ENCODE measurements at places on chromosomes 13 and 19.

DNA sequence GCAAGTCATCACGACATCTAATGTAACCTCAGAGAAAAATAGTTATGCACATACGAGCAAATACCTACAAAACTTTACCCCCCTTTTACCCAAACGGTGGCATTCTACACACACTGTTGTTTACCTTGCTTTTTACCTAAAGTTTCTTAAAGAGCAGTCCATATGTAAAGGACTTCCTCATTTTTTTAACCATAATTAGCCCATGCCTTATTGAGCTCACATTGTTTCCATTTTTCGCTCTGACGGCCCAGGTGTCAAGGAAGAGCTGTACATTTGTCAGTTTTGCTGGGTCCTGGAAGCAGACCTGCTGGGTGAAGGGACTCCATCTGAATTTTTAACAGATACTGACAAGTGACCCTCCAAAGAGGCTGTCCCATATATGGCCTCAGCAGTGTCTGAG lies 89.4 kb downstream of the STK24 start:
- no peak for DNase-seq

DNA sequence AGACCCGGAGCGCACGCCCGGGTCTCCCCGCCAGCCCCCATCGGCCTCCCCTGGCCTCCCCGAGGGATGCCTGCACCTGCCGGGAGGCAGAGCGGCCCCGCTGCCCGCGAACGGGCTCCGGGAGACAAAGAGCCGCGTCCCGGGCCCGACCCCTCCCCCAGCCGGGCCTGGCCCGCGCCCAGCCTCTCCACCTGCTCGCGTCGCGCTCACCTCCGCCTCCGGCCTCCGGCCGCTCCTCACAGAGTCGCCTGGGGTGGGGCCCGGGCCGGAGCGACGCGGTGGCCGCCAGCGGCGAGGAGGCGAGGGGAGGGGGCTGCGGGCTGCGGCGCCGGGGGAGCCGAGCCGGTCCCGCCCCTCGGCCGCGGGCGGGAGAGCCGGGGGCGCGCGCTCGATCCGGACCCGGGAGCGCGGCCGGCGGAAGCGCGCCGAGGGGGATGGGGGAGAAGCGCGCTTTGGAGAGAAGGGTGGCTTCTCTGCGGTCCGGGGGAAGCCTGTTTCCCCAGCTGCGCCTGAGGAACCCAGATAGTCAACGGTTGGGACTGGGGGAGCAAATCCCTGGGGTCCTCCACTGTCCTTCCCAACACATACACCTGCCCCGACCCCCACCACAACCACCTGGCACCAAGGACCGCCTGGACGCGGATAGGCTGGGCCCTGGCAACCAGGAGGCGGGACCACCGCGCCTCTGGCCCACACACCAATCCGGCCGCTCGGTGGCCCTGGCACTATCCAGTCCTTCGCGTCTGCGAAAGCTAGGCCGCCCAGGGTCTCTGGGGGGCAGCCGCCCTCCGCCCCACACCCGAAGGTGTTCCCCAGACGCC lies at the start of gene PRR36:
TSS of gene PRR36 (minus strand) at position 315 of the 821 bp plus-strand sequence. CDS start 701 bp downstream, outside the sequence.
- DNase-seq = peak; percentile 38

GRCh38 chr13:110971486-110971885 lies 56.6 kb upstream of the ANKRD10 start:
- DNase-seq = no peak

DNA sequence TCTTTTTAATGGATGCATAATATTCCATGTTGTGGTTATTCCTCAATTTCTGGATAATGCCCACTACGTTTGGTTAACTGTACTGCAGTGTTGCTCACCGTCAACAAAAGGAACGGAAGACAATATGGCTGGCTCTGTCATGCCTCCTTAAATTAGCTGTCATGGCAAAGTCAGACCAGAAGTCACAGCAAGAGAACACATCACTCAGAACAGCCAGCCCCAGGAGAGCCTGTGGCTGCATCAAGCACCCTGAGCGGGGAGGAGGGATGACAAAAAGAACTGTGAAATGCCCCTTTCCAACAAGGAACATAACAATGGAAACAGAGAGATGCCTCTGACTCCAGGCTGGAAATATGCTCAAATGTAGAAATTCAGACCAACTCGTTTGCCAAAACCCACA lies 366.0 kb upstream of the ZNF507 start:
- DNase-seq = no peak

DNA sequence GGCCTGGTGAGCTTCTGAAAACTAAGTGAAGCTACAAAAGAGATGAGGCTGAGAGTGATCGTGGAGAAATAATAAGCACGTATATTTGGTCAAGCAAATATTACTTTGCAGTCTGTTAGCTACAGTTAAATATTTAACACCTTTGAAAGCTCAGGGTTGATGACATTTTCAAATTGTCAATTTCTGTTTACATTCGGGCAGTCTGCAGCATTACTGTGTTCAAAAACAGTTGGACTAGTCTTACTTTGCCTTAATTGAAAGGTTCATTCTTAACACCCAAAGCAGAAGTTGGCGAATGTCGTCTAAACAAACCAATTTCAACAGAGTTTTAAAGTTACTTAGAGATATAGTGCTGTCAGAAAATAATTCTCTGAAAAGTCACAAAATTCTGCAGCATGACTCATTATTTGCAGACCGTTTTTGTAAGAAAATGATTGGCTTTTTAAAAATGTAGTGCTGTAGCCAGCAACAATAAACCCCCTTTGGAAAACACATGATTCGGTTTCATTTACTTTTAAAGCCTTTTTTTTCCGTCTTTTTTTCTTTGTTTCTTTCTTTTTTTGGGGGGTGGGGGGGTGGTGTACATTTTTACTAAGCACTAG lies 549.0 kb downstream of the GPC6 start:
- peak; percentile 51 for DNase-seq

- no peak for DNase-seq
Observed at GRCh38 chr13:110560601-110561343, 750 bp downstream of the RAB20 start.

GRCh38 chr13:49608651-49609331 lies 19.5 kb upstream of the ARL11 start:
- no peak for DNase-seq

DNA sequence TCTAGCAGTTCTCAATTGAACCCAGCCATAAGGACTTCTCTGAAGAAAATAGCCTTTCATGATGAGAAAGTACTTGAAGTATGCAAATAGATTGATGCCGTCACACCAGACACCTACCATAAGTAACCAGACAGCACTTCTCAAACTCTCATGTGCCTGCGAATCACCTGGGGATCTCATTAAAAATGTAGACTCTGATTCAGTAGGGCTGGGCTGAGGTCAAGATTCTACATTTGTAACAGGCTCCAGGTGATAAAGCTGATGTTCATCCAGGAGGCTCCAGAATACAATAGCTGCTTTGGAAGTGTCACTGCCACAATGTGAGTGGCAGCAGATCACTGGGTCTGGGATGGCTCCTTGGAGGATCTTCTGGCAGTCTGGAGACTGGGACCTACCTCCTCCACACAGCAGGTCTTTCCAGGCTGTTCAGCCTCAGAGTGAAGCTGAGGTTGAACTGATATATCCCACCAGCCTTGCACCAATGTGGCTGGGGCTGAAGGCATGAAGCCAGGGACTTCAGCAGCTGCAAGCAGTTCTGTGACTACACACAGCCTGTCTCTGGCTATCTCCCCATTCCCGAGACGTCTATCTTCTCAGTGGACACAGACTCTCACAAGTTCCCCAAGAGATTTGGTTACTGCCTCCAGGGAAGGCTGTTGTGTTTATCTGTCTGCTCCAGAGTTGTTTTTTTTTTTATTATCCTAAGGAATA lies 9.1 kb downstream of the MBNL2 start:
- no peak for DNase-seq

DNA sequence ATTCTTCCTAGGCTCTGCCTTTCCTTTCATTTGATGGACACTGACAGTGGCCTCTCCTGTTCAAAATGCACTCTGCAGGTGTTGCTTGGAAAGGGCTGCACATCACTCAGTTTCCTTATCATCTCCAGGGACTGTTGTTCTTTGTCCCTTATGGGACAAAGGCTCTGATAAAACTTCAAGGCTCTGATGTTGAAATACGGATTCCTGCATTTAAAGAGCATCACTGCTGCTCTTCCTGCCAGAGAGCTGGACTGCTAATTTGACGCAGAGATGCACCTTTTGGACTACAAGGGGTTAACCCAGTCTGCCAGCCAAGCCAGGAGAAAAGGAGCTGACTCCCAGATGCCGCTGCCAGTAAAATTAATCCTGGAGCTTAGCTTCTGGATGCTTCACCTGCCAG lies 952.1 kb downstream of the DIAPH3 start:
- no peak for DNase-seq

GRCh38 chr19:48752496-48753365 lies at the start of gene FUT1:
Gene FUT1 (minus strand): TSS chr19:48752641. CDS start chr19:48751281, 1,360 bp downstream.
- peak; percentile 48 for DNase-seq

DNA sequence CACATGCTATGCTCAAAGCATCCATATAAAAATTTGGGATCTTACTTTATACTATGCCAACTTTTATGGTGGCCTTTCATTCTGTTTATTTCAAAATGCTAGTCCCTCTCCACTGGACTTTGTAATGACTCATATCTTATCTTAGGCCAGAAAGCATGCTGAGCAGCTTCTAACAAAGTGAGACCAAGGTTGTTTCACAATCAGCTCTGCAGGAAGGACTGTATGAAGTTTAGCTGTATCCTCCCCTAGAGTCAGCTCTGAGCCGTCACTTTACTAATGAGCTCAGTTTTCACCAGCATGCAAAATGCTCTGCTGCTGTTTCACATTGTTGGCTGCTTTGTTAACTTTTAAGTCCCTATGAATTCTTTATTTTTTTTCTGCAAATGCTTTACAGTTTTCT lies 1608.8 kb downstream of the OLFM4 start:
- no peak for DNase-seq

GRCh38 chr19:3683405-3684053 lies 16.7 kb downstream of the PIP5K1C start:
- DNase-seq = no peak

DNA sequence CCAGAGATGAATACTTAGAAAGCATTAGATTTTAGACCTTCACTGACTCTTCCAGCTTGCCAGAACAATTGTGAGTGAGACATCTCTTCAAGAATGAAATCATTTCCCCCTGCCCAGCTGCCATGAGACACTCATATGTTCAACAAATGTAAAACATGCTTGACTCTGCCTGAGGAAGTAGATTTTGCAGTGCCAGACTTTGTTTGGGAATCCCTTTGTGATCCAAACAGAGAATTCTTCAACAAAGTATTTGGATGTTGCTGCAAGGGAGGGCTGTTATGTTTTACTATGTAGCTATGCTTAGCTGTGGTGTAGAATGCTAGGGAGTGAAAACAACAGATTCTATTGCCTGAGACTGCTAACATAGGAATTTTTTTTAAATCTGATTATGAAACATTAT lies 416.4 kb downstream of the DCT start:
- peak; percentile 31 for DNase-seq

DNA sequence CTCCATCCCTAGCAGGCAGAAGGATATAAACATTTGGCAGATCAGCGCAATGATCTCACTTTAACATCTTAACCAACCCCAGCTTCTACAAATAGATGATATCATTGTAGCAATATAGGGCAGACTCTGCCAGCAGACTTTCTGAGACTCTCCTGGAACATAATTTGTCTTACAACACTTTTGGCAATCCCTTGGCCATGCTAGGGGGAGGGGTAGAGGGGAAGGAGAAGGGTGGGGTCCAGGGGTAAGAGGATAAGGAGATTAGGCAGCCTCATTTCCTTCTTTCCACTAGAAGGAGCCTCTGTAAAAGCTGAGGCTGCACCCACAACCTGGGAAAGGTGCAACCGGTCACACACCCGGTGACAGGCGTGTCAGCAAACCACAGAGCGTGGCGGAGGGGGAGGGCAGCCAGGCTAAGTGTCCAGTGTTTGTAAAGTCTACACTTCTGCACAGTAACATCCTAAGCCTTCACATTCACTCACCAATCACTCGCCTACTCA lies 8.7 kb upstream of the UBAC2 start:
- DNase-seq = no peak

- DNase-seq = no peak
Observed at GRCh38 chr19:42466521-42467182, 23.9 kb upstream of the CXCL17 start.

DNA sequence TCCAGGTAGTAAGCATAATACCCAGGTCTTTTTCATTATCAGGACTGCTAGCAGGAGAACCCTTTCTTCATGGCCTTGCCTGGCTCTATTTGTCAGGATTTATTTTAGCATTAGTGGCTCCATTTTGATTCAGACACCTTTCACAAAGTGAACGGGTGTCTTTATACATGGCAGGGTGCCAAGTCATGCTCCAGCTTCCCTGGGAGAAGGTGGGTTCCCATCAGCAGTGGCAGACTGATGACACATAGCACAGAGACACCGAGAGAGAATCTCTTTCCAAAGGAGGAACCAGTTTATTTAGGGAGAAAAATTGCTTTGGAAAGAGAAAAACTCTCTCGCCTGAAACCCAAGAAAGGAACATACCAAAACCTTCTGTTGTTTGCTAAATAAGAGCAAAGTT lies 135.3 kb upstream of the TMTC4 start:
- no peak for DNase-seq

GRCh38 chr13:79531542-79532254 lies 50.7 kb downstream of the NDFIP2 start:
- DNase-seq = no peak

- DNase-seq = no peak
Observed at GRCh38 chr13:20945952-20946383, 43.4 kb upstream of the XPO4 start.

All from AG08395 (cell line).